ENCODE measurements at places on chromosomes 4 and X. TPM values are rescaled to one million over a fixed set of nuclear protein-coding genes. Genes with fewer than 3 reads are reported as not detected.
A peak's percentile ranks its signal among the peaks of the same experiment; 100 is the strongest.

- H3K27ac ChIP-seq: no peak overlapping the region
- DNase-seq: no peak
- peaks cover 6% of the 10 kb centered on the region for H3K27me3 ChIP-seq
- H3K4me3 ChIP-seq: no peak overlapping the region
Observed at GRCh38 chrX:39288592-39288991, 487.3 kb downstream of the MID1IP1 start.

DNA sequence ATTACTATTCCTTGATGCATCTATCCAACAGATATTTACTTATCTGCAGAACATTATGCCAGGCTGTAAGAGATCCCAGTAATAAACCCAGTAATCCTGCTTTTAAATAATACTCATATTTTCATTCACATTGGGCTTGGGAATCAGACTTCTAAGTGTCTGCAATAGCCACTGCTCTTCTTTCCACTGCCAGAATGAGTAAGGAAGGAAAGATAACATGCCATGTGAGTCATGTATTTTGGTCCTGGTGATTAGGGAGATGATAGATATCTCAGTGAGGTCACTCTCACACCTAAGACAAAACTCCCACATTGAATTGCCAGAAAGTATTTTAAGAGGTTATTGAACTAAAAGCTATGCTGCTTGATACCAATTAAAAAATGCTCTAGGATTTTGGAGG is 13.9 kb upstream of the HEPH start:
- DNase-seq: no peak
- no peak overlapping the region for H3K4me3 ChIP-seq
- no peaks in the 10 kb centered on the region for H3K27me3 ChIP-seq
- no peaks in the 10 kb centered on the region for H3K4me1 ChIP-seq

DNA sequence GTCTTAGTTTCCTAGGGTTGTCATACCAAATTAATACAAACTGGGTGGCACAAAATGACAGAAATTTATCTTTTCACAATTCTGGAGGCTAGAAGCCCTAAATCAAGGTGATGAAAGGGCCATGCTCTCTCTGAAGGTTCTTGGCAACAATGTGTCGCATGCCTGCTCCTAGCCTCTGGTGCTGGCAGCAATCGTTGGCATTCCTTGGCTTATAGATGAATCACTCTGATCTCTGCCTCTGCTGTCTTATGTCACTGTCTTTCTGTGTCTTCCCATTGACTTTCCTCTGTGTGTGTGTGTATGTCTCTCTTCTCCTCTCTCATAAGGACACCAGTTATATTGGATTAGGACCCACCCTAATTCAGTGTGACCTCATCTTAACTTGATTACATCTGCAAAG is 15.9 kb upstream of the INTU start:
- no peaks in the 10 kb centered on the region for H3K36me3 ChIP-seq
- H3K4me1 ChIP-seq: no peaks in the 10 kb centered on the region
- peak; percentile 26 for DNase-seq
- no peak overlapping the region for H3K27ac ChIP-seq

- H3K27me3 ChIP-seq: no peaks in the 10 kb centered on the region
- H3K36me3 ChIP-seq: no peaks in the 10 kb centered on the region
- no peak overlapping the region for H3K4me3 ChIP-seq
- H3K27ac ChIP-seq: no peak overlapping the region
- no peak for DNase-seq
Observed at GRCh38 chr4:6896035-6896434, 13.6 kb upstream of the TBC1D14 start.

DNA sequence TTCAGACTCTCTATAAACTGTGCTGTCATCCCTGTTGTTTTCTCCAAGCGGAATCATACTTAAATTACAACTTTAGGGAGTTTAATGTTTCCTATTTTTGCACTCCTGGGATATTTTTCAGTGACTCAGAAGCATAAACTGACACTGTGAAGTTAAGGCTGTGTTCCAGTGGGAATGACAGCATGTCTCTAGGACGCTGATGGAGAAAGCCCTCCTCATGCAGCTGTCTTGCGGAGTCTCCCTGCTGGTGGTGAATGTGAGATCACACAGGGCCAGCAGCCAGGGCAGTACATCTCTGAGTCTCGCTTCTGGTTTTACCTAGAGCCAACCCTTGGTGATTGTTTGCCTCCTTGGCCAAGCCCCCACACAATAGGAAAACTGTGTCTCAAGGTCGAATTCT is 53.3 kb downstream of the NFKB1 start:
- H3K4me3 ChIP-seq: no peak overlapping the region
- H3K36me3 ChIP-seq: no peaks in the 10 kb centered on the region
- H3K27me3 ChIP-seq: no peaks in the 10 kb centered on the region
- no peak overlapping the region for H3K27ac ChIP-seq
- peaks cover 11% of the 10 kb centered on the region for H3K4me1 ChIP-seq

DNA sequence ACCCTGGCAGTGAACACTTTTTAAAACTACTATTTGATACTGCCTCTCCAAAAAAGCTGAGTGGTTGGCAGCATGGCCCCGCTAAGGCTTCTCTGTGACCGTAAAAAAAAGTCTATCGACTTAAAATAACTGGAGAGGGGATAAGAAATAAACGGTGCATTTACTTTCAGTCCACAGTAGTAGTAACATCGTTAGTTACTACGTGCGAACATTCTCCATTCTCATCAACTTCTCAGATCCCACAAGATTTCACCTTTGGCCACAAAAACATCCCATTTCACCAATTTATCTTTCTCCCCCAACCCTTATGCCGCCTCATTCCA is 524 bp upstream of the EXOSC9 start:
- peak overlapping the region; percentile 76 for H3K4me3 ChIP-seq
- DNase-seq: no peak
- H3K27me3 ChIP-seq: no peaks in the 10 kb centered on the region
- peaks cover 26% of the 10 kb centered on the region for H3K36me3 ChIP-seq

- no peak overlapping the region for H3K4me3 ChIP-seq
- no peak overlapping the region for H3K27ac ChIP-seq
- H3K4me1 ChIP-seq: no peaks in the 10 kb centered on the region
Observed at GRCh38 chr4:5366421-5366820, 315.1 kb downstream of the STK32B start.

HELT gene
- not detected for total RNA-seq

JCHAIN gene
- 0.97 TPM for total RNA-seq

CT47B1 gene
- total RNA-seq: not detected

Measured in adrenal gland (tissue), 19 donors.